Hematopoietic multipotent progenitor cell (in vitro differentiated cells): ENCODE measurements at places on chromosomes 4 and X.

DNA sequence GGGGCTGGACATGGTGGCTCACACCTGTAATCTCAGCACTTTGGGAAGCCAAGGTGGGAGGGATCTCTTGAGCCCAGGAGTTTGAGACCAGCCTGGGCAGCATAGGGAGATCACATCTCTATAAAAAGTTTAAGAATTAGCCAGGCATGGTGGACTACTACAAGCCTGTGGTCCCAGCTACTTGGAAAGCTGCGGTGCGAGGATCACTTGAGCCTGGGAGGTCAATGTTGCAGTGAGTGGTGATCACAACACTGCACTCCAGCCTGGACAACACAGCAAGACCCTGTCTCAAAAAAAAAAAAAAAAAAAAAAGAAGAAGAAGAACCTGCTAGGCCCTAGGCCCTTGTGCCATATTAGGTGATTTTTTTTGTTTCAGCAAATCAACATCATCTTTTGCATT is 12.2 kb downstream of the SRD5A3 start:
- DNase-seq = no peak

GRCh38 chr4:186553717-186554116 is 1.6 kb downstream of the MTNR1A start:
- no peak for DNase-seq

DNA sequence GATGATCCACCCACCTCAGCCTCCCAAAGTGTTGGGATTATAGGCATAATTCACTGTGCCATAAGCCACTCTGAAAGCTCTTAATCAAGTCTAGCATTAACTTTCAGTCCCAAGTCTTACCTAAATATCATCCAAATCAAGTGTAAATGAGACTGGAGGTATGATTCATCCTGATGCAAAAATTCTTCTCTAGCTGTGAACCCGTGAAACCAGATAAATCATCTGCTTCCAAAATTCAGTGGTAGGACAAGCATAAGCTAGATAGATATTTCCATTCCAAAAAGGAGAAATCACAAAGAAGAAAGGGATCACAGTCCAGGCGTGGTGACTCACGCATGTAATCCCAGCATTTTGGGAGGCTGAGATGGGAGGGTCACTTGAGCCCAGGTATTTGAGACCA is 8.8 kb upstream of the TBC1D25 start:
- no peak for DNase-seq

DNA sequence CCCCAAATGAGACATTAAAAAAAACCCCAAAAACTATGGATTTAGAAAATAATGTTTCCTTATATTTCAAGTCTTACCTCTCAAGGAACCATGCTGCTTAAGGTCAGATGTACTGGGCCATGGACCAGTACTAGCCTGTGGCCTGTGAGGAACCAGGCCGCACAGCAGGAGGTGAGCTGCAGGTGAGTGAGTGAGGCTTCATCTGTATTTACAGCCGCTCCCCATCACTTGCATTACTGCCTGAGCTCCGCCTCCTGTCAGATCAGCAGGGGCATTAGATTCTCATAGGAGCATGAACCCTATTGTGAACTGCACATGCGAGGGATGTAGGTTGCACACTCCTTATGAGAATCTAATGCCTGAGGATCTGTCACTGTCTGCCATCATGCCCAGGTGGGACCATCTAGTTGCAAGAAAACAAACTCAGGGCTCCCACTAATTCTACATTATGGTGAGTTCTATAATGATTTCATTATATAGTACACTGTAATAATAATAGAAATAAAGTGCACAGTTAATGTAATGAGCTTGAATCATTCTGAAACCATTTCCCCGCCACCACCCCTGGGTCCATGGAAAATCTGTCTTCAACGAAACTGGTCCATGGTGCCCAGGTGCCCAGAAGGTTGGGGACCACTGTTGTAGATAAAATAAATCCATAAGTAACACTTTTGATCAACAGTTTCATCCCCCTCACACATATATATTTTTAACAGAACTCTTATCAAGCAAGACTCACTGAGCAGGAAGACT is 105.3 kb upstream of the CBR4 start:
- no peak for DNase-seq

GRCh38 chr4:13678186-13678924 is 50.8 kb upstream of the BOD1L1 start:
- DNase-seq = peak; percentile 2

- DNase-seq = no peak
These were observed 31.3 kb upstream of the DDX53 start for GRCh38 chrX:22968494-22968893.

DNA sequence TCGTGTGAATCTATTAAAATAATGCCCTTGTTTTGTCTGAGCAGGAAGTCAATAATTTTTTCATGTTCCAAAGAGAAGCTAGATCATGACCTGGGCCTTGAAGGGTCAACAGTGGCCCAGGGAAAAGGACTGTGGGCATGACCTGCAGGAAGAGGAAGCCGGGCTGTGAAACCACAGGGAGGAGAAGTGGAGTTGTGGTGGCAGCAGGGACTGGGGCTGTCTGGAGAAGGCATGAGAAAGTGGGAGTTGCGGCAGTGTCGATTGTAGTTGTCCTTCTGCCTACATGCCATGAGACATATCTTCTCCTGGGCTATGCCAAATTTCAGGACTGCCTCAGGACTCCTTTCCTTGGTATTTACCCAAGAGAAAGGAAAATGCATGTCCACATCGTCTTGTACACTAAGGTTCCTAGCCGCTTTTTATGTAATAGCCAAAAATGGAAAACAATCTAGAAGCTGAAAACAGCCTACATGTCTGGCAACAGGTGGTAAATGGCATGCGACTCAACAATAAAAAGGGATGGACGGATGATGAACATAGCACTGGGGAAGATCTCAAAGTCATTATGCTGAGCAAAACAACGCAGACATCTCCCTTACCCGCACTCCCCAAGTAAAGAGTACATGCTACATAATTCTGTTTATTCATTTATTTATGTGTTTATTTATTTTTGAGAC is 13.6 kb upstream of the PTTG2 start:
- DNase-seq = no peak

DNA sequence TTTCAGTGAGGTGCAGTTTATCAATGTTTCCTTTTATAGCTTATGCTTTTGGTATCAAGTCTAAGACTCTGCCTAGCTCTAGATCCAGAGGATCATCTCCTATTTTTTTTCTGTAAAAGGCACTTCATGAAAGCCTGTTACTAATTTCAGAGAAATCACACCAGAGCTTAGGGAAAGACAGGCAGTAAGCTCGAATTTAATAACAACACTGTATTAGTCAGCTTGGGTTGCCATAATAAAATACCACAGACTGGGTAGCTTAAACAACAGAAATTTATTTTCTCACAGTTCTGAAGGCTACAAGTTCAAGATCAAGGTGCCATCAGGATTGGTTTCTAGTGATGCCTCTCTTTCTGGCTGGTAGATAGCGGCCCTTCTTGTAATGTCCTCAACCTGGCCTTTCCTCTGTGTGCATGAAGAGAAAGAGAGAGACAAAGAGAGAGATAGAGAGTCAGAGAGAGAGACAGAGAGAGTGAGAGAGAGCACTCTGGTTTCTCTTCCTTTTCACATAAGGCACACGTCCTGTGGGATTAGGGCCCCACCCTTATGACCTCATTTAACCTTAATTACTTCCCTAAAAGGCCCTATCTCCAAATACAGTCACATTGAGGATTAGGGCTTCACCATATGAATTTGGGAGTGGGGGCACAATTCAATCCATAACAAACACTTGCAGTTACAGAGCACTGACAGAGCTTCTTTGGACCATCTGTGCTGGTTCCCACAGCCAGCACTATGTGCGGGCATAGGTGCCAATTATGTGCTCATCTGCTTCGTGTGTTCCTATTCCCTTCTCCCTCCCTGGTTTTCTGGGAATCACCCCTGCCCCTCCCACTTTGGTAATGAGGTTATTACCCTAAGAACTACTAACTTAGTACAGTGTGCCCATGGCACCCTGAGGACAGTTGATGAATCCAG is 114.8 kb upstream of the MED14 start:
- DNase-seq = no peak
